ENCODE measurements at places on chromosomes 3 and 15.
A peak's percentile ranks its signal among the peaks of the same experiment; 100 is the strongest.

GRCh38 chr15:87711026-87711425 lies 545.5 kb downstream of the NTRK3 start:
- DNase-seq: no peak

DNA sequence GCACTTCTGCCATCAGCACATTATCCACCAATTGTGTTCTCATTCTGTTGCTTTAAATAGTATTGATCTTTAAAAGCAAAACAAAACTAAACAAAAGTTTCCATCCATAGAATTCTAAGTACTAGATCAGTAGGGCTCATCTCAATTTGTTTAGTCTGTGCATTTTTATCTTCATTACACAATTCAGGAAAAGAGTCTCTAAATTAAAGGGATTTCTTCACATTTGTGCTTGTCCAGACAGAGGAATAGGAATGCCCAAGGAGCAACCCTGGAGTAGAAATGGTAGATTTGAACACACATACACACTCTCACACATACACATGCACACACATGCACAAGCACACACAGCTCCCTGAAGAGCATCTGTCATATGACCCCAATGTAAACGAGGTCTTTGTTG lies 21.4 kb downstream of the LMCD1 start:
- DNase-seq: no peak

DNA sequence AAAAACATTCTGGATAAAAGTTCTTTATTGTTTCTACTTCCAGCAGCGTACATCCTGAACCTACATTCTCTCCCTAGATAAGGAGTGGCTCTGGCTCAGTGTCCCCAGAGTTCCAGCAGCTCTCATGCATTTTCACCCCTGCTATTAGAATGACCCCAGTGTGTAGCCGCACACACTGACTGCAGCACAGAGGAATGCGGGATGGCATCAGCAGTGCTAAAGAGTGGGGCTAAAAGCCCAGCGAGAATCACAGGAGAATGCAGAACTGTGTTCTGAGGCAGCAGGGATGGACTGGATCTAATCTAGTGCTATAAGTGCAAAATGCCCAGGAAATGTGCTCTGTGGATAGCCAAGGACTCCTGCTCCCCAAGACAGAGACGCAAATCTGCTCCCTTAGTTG lies 66.4 kb upstream of the TJP1 start:
- no peak for DNase-seq

DNA sequence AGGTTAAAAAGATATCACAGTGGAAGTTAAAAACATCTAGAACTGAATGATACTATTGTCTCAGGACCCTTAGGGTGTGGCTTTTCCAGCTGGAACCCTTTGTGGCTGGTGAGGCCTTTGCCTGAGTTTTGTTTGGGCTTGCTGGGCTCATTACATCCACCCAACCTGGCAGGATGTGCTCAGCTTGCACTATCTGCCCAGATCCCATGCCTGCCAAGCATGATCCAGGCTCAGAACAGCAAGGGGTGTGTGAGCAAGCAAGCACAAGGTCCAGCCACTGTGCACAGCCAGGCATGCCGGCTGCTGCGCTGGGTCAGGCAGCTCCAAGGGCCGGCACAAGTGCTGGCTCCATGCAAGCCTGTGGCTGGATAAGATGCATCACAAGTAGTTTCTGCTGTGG lies 512.7 kb upstream of the CDIN1 start:
- no peak for DNase-seq

DNA sequence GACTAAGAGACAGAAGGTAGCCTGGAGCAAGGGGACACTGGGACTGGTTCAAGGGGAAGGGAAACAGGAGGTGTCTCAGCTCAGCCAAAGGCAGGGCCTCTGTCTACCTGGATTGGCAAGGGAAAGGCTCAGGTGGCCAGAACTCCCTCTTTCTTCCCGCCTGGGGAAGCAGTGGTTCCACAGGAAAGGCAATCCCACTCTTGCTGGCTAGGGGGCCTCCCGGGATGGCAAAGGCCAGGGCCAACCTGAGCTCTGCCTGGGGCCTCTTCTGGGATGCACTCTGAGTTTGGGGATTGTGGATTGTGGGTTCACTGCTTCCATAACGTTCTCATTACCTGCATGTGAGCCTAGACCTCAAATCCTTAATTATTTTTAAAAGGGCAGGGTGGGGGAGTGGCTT lies 13.0 kb upstream of the PARP6 start:
- peak; percentile 7 for DNase-seq

DNA sequence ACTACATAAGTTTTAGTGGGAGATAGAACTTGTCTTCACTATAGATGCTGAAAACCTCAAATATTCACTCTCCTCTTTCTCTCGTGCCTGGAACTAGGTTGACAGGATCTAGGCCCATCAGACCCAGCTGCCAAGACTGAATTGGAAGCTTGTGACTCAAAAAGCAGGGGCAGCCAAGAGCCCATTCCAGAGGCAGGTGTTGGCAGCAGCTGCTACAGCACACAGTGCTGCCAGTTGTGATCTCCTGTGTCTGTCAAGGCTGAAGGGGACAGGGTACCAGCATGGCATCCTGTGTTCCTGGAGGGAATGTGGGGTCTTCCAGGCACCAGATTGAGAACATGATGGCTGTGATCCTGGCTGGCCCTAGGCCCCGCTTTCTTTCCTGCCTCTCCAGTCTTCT lies 92.5 kb upstream of the MB21D2 start:
- no peak for DNase-seq

DNA sequence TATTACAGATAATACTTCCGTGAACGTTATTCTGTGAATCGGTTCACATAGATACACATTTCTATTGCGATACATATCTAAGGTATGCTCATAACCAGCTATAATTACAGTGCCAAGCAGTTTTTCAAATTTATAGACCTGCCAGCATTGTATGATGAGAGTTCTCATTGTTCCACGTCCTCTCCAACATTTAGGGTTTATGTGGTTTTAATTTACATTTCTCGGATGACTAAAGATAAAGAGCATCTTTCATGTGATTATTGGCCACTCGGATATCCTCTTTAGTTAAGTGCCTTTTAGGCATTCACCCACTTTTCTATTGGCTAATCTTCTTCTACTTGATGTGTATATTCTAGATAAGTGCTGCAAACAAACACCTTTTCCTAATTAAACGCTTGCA lies 134.7 kb upstream of the CCDC54 start:
- DNase-seq: no peak

GRCh38 chr3:141388395-141388794 lies 20.1 kb downstream of the ZBTB38 start:
- DNase-seq: no peak

DNA sequence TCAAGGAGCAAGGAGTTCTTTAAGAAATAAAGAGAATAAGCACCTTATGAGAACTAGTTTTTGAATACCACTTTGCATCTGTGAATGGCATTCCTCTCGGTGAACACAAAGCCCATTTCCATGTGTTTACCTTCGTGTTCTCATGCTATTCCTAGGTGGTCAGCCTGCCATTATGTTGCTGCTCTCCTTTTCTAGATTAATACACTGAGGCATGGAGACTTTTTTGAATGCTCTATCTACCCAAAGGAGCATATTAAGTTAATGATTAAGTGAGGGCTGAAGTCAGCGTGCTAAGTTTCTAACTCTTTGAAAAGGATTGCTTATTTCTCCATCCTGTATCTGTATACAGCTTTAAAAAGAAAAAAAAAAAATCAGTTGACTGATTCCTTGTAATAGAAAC lies 394.5 kb downstream of the MECOM start:
- DNase-seq: no peak

GRCh38 chr3:29137601-29138000 lies 143.3 kb upstream of the RBMS3 start:
- DNase-seq: no peak

- DNase-seq: no peak
Measured at GRCh38 chr3:13121553-13122001, 48.3 kb upstream of the IQSEC1 start.

- no peak for DNase-seq
Measured at GRCh38 chr3:115550285-115550761, 73.0 kb upstream of the GAP43 start.

DNA sequence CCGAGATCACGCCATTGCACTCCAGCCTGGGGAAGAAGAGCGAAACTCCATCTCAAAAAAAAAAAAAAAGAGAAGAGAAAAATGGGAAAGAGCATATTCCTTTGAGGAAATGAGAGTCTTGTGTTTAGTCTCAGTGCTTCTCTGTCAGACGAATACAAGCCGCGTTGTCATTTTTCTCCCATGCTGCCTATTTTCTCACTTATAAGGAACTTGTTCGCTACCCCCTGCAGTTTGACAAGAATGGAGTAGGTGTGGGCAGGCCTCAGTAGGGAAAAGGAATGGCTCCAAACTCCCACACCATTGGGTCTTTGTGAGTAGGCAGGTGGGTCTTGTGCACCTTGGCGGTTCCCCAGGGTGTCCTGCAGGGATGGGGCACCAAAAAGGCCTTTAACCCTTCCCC lies 6.5 kb downstream of the GPR160 start:
- DNase-seq: no peak

DNA sequence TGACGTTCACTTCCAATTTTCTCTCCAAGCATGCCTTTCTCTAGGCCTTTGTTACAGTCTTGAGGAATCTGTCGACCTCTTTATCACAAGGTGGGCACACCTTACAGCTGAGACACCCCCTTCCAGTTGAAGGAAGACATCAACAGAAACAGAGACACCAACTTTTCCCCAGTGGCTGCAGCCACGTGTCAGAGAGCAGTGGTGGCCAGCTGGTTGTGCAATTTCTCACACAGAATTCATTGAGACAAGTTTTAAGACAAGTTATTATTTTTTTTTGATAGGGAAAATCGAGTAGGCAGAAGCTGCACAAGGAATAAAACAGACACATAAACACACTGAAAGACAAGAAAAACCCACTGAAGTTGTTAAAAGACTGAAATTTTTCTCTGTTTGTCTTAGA lies 436.7 kb upstream of the MDFIC2 start:
- DNase-seq: no peak

- peak; percentile 70 for DNase-seq
Measured at GRCh38 chr3:55897573-55898224, 410.6 kb upstream of the WNT5A start.

GRCh38 chr3:46464326-46465195 lies at the start of gene LTF:
TSS of gene LTF (minus strand) at chr3:46464905. CDS start at chr3:46464867, 38 bp downstream.
- DNase-seq: no peak

DNA sequence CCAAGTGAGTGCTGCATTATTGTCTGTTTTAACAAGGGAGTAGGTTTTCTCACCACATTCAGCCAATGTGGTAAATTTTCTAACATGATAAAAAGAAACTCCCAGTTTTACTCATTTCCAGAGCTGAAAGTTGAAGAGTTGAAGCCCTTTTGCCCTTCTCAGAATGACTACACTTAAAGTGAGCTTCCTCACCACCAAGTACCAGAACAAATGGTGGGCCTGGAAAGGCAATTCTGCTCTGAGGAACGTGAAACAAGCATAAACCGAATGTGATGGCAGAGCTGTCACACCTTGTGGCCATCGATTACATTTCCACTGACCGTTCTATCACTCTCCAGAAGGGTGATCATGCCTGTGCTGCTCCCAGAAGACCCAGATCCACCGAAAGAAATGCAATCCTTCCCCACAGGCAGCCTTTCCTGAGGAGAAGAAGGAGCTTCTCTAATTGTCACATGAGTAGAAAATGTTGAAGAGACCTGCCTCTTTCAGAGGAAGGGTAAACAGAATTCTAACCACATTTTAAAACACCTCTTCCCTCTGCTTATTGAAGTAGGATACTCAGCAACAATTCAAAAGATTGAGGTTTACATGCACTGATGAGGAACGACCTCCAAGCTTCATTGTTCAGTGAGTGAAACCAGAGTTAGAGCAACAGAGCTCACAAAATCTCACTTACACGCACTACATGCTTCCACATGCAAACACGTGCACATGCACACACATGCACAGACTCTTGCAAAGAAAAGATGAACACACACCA lies 21.4 kb upstream of the CCR9 start:
- no peak for DNase-seq

DNA sequence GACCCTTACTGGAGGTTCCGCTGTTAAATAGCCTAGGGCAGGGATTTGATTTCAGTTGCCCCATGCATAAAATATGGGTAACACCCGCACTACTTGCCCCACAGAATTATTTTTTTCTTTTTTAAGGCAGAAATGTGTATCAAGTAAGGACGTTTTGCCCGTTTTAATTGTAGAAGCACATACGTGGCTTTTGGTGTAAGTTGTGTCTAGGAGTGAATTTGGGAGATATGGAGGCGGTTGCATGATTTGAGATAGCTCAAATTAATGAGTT lies 636 bp upstream of the LRRC58 start:
- no peak for DNase-seq

DNA sequence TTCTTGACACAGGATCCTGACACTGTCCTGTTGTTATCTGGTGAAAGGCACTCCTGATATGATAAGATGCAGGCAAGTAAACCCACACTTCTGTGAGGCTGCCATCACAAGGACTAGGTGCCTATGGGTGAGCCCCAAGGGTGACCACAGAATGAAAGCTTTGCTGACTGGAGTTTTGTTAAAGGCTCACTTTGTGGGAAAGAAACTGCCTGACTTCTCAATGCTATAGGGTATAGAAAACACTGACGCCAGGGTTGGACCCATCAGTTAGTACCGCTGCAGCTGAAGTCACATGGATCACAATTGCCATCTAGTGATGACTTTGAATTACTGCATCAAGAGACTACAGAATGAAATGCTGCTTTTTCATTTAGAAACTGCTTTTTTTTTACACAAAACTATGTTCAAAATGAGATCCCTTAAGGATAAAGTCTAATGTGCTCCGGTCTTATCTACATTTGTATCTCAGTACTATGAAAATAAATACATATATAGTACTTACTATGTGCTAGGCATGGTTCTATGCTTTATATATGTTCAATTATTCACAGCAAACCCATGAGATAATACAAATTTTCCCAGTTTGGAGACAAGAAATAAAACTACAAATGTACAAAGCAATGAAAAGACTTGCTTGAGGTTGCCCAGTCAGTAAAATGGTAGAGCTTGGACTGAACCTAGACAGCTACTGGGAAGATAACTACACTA lies 64.2 kb upstream of the CMSS1 start:
- DNase-seq: peak; percentile 81

DNA sequence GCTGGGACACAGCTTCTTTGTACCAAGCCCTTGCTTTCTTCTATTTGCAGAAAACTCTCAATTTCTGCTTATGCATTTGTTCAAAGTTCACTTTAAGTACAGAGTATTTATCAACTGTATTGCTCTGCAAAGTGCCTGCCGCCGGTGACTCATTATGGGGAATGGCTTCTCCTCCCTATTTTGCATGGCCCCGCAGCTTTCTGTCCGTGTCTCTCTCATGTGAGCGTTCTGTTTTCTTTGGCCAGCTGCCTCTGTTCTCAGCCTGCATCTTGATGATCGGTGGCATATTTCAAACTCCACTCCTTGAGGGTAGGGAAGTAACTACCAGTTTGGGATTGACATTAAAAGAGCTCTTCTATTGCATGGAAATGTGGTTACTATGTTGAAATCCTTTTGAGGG lies 28.6 kb upstream of the ST8SIA2 start:
- no peak for DNase-seq

DNA sequence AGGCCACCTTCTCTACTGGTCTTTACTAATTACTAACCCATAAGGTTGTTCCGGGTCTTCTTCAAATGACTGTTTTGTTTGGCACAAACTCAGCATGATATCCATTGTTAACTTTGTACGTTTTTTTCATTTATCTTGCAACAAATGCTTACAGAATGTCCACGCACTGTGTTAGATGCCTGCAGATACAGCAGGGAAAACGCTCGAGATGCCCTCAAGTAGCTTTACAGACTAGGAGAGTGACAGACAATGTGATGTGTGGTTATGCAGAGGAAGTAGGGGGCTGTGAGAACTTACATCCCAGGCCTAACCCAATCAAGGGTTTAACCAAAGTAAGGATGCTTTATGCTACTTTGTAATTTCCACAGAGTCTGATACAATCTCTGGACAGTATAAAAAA lies 949 bp upstream of the RFC4 start:
- peak; percentile 82 for DNase-seq

Measured in NCI-H82 (cell line).